ENCODE measurements at places on chromosomes 2 and 18.

- DNase-seq = no peak
These were observed 3.8 kb downstream of the CD207 start for GRCh38 chr2:70831861-70832260.

DNA sequence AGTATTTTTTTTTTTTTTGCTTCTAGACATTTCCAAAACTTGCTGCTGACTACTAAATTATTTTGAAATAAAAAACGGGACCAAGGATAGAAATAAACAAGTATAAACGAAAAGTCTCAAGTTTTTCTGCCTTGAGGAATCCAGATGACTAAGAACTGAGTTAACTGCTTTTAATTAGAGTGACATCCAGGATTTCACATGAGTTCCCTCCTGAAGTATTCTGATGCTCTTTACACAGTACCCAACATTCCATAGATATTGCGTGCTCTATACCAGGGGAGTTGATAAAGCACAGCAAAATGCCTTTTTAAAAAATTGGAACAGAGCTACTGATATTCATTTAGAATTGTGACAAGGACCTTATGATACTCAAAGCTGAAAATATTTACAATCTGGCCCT, 618.0 kb downstream of the CCDC85A start:
- DNase-seq = no peak

DNA sequence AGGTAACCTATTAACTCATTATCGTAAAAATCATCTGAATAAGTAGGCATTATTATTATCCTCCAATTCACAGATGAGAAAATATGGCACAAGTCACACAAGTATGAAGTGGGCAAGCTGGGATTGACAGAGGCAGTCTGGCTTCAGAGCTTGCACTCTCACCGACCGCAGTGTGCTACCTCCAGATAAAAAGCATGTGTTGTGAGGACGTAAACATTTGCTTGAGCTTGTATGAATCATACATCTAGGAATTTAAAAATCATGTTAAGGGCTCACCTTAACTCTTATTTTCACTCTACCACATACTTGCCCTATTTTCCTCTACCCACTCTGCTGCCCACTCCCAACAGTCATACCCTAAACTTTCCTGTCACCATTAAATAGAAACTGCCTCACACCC, 65.3 kb upstream of the AMMECR1L start:
- no peak for DNase-seq

DNA sequence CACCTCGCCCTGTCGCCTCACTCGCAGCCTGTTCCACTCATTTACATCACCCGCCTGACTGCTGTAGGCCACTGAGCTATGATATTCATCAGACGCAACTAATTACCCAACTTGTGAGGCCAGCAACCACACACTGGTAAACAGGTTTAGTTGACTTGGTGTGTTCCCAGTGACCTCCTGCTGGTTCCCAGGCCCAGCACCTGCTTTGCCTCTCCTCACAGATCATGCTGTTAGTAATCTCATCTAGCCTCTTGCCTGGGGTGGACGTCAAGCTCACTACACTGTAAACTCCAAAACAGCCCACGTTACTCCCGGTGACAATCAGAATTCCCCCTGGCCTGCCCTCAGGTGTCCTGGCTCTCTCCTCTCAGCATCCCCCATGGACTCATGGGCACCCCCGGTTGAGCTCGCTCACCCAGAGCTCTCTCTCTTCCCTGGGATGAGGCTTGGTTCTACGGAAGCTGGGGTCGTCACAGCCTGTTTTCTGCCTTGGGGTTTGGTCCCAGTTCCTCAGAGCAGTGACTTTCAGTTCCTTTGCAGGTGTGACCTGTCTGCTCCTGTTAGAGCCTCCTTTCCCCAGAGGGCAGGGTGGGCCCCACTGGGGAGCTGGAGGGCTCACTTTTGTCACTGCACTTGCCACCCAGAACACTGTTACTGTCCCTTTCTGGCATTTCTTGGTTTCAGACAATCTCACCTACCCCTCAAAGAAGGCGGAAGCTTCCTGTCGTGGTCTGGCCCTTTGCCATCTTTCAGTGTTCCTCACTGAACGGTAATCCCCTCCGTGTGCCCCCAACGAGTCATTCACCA, 40.3 kb downstream of the INPP5D start:
- peak; percentile 38 for DNase-seq

DNA sequence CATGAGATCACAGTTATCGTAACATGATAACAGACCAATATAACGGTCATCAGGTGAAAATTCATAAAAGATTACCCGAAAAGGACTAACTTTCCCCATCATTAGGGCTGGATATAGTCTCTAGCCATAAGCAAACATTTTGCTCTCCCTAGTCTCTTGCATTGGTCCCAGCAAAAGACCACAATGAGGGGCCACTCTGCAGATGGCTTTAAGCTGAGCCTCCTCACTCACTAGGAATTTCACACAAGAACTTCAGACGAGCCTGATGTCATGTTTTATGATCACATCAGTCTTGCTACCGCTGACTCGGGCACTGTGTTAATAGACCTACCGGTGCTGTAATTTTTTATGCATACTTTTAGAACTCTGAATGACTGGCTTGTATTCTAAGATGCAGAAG, 35.2 kb downstream of the STK17B start:
- DNase-seq = no peak

DNA sequence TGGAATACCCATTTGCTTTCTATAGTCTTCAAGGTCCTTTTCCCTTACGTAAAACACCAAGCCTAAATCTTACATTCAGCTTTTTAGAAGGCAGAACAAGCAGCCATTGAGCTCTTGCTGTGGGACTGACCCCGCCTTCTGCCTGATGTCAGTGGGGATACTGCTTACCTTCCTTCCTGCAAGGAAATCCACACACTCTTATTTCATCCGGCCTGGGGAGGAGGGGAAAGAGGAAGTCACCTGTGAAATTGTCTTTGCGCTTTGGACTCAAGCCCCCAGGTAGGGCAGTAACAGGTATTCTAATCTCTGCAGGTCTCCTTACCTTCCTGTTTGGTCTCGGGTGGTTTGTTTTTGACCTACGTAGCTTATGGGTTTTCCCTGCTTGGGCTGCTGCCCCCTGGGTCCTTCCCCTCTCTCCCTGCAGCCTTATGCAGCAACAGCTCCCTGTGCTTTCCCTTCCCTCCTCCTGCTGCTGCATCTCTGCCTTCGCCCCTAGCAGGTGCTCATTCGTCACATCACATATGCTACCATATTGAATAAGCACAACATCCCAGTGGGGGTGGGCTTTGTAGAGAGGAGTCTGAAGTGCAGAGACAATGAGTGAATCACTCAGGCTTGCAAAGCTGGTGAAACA, 402.5 kb upstream of the TRIB2 start:
- DNase-seq = no peak

GRCh38 chr18:36321658-36322407, 24.3 kb downstream of the FHOD3 start:
- DNase-seq = no peak

DNA sequence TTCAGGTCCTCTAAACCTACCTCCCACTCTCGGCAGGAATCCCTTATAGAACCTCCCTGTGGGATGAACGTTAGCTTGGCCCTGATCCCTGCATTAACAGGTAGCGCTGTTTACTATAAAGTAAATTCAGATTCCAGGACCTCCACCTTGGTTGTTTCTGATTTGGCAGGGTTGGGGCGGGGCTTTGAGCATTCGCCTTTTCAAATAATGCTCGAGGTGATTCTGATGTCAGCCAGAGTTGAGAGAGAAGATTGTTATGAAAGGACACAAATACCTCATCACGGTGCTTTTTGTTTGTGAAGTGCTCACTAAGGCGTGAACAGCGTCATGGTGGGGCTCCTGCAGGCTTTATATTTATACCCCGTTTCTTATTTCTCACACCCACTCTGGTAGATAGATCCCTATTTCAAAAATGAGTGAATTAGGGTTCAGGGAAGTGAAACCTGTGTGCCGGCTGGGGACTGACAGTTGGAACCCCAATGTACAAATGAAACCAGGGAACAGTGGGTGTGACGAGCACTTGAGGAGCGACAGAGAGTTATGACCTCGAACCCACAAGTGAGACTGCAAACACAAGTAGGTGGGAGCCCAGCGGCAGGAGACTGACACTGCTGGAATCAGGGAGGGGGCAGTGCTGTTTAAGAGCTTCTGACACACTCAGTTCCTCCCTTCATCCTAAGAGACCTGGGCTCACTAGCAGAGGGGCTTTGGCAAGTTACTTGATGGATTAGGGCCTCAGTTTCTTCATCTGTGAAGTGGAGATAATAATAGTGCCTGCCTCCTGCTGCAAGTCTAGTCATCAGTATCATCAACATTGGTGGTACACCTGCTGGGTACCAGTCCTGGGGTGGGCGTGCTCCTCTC, 14.2 kb upstream of the CXCR4 start:
- no peak for DNase-seq

DNA sequence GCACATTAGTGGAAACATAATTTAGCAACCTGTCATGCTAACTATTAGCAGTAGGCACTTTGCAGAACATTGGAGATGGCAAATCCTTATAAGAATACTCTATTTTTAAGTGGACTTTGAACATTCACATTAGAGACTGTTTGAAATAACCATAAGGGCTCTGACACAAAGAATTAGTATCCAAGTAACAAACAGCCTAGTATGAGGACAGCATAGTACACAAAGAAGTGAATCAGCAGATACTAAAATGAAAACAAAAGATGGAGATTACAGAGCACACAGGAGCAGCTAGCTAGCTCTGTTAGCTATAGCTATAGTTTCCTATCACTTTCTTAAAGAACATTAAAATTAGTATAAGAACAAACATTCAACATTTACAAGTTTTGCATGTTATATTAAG, 256.3 kb upstream of the SPOPL start:
- no peak for DNase-seq

DNA sequence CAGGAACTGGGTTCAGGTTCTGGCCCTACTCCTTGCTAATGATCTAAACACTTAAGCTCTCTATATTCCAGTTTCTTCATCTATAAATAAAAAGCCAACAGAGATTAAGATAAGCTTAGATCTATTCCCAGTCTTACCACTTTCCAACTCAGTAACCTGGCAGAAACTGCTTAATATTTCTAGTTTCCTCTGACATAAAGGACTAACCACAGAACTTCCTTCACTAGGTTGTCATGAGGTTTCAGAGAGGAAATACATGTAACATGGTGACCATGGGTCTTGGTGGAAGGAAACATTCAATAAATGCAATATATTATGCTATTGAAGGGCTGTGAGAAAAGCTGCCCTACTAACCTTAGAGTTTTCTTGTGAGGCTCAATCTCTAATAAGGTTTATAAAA, 114.4 kb upstream of the PDE1A start:
- no peak for DNase-seq

- DNase-seq = no peak
These were observed 8.2 kb upstream of the CABLES1 start for GRCh38 chr18:23127090-23127489.

DNA sequence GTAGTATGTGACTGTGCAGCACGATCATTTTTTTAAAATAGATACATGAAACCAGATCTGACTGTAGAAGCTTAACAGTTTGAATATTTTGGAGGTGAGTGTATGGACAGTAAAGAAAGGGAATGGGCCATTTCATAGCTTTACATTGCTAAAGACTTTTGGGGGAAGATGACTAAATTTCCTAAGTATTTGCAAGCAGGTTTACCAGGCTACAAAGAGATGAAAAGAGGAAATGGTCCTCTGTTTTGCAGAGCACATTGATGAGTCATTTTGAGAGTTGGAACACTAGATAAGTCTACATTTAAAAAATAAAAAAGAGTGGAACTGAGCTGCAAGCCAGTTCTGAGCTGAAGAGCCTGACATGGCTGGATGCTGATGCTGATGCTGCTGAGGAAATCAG, 115.7 kb upstream of the LRATD1 start:
- DNase-seq = no peak

- DNase-seq = no peak
These were observed 448.9 kb upstream of the SLC14A2 start for GRCh38 chr18:45166341-45166835.

GRCh38 chr2:168874368-168875054, 15.7 kb downstream of the SPC25 start:
- DNase-seq = no peak

DNA sequence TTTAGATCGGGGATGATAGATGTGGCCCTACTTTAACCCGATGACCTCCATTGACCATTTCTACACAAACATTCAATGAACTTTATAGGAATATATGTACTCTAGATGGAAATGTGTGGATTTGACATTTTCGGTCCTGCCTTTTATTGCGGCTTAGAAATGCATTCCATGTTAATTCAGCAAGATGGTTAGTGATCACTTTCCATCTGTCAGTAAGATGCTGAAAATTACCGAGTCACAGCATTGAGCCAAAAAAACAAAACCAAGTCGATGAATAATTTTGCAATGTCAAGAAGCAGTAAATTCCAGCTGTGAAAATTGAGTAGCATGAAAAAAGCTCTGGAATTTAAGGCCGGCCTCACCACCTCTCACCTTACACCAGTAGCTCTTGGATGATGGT, 1642.6 kb upstream of the NXPH2 start:
- no peak for DNase-seq

DNA sequence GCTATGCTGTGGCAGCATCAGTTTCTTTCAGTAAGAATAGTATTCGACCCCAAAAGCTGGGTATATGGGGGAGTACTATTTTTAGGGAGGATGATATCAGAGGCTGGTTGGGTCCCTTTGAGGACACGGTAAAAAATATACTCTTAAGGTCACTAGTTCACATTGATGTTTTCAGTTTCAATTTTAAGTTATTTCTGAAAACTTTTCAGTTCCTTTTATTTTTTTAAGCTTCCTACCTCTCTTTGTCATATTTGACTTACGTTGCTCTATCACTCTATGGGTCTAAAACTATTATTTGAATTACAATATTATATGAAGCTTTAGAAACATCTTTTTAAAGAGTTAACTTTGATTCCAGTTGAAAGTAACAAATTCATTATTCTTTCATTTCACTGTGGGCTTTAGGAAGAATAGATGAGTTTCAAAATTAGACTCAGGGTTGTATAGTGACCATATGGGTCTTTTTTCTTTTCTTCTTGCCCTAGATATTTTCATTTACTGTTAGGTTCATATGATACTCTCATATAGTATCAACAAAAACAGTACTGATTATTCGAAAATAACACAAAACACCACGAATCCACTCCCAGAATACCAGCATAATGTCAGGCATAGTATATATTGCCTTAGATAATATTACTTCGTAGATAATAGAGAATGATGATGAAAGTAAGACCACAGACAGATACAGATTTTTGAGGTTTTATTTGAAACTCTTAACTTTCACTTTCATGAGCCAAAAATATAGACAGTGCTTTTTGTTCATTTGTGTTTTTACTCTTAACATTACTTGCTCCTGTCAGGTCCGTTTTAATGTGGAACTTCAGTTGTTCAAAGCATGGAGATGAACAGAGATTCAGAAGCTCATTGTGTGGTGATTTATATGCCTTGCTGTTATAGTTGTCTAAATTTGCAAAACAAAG, 9.8 kb downstream of the RMDN2 start:
- no peak for DNase-seq
